ENCODE measurements at places on chromosomes 4 and X.

- DNase-seq, result no peak
Measured at GRCh38 chrX:48306175-48306574, 50.3 kb downstream of the SSX3 start.

GRCh38 chrX:16855363-16856075, 14.6 kb downstream of the RBBP7 start:
- DNase-seq, result no peak

GRCh38 chr4:58163156-58163555, 1053.0 kb upstream of the IGFBP7 start:
- DNase-seq, result no peak

DNA sequence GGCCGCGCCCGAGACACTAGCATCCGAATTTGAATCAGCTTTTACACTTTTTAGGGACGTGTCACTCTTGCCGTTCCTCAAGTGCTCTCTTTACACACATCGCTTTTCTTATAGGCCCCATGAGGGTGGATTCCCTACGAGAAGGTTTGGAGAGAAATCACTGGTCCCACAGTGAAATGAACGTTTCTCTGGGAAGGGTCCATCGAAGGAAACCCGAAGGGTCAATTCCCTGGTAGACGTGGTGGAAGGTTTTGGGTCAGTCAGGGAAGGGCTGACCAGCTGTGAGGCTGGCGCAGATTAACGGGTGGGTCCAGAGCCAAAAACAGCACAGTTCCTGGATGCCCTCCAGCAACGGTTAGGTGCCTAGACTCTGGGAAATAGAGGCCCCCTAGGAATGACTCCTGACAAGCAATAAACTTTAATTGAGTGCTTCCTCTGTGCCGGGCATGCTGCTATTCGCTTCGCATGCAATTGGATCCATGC, 35.9 kb downstream of the ETDC start:
- DNase-seq, result no peak

GRCh38 chr4:61507091-61507490, 307.0 kb downstream of the ADGRL3 start:
- no peak for DNase-seq

Measured in activated CD4-positive, alpha-beta T cell treated with anti-CD3 and anti-CD28 coated beads, Interleukin-2, amount 10 ng/mL, durations not matched to agents 7 days and 5 days (primary cell).